ENCODE measurements at places on chromosomes 2 and 18.

DNA sequence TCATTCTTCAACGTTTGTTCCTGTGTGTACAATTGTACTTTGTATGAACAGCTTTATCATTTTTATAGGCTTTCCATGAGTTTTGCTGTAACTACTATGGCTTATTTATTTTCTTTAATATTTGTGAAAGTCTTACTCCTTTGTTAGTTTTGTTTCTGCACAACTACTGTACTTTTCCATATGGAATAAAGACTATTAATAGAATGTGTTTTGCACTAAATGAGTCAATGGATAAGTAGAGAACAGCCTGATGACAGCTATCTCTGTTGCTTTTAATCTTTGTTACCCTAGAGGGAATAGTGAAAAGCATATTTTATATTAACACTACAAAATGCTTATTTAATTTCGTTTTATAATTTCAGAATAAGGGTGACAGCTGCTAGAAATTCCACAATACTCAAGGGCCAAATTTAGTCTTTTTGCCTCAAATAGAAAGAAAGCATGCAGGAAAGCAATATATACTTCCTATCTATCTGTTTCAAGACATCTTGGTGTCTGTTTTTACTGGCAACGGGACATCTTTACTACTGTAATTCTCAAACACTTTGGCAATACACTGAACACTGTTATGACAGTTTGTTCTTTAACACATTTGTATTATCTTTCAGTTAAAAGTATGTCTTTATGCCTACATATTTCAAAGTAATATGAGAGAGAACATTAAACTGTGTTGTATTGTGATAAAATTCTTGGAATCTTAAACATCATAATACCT is 53.9 kb downstream of the WDSUB1 start:
- no peak for DNase-seq

DNA sequence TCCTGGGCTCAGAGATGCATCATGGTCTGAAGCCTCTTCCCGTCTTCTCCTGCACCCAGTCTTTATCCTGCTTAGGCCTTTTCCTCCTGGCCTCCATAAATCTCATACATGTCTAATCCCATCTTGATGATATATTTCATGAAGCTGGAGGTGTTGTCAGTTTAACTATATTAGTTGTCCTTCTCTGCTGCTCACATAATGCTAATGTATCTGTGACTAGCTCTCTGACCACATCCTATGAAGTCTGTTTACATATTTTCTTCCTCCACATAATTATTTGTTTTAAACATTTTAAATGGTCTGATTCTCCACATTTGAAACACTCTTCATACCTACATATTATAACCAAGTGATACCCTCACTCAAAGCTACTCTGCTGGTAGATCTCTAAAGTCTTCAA is 315.2 kb upstream of the RND3 start:
- DNase-seq = no peak

DNA sequence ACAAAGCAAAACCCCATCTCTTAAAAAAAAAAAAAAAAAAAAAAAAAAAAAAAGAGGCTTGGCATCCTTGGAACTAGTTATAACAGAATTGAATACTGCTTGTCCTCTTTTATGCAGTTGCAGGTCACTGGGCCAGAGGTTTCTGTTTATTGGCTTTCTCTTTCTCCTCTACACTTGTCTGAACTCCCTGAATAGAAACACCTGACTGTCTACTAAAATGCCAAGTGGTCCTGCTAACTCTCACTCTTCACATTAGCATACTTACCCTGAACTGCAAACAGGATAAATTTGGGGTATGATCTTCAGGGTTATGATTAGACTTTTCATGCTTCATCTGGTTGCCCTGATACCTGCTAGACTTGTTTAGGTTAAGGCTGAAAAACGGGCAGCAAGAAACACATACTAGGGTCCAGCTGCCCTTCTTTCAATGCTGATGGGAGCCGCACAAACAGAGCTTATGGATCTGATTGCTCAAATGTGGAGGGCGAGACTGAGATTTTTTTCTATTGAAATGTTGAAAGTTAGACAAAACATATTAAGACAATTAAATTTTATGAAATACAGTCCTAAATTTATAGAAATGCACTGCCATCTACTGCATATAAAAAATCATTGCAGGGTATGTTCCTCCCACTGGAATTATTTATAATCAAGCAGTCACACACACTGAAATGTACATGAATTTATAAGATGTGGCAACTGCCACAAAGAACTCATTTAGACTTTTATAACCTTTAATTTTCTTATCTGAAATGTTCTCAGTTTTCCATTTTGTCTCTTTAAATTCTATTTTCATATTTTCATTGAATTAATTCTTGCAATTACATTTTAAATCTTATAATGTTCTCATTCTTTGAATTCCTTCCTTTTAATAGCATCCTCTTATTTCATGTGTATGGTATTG is 40.8 kb downstream of the GTF3C3 start:
- no peak for DNase-seq

DNA sequence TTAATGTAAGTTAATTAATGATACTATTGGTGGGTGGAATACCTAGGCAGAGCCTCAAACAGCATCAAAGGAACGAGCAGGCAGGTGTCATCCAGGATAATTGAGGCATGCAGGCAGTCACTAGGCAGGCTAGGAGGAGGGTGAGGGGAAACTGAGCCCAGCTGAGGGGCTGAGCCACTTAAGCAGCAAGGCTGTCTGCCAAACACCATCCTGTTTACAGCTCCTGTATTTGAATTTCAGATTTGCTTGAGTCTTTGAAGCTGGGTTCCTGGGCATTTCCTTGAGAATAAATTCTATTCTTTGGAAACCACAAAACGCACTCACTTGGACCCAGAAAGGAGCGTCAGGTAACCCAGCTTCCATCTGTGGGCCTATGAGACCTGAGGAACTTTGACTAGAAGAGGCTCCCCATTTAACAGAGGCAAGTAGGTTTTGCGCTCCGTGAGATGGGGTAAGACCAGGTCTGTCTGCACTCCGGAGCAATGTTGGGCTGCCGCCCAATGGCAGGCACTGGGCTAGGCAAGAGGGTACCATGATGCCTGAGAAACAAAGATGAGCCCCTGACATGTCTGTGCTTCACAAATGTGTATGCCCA is 2.0 kb downstream of the EDAR start:
- DNase-seq = peak; percentile 43

GRCh38 chr18:30967701-30968100 is 74.8 kb downstream of the DSC3 start:
- DNase-seq = no peak

DNA sequence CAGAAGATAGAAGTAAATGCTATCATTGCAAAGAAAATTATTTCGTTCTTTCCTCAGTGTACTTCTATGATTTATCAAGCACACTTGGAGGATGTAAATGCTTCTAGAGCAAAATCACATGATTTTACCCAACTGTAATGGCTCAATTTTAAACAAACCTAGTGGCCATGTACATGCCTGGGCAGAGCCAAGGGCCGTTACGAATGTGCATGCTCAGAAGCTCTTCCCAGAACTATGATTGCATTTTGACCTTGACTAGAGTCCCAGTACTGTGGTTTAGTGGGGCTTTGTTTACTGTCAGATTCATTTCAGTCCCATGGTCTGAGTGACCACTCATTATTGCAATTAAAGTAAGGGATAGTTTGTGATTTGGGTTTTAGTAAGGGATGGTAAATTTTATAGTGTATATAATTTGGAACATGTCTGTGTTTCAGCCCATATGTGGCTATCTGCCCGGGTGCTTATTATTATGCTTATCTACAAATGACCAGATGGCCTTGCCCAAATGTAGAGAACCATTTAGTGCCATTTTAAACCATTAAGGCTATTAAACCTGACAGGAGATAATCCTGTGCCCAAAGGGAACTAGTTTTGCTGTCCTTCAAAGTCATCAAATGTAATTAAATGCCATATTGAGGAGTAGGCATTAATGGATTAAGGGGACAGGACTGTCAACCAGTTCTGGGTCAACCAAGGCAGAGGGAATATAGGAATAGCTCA is 239.1 kb downstream of the ICOS start:
- no peak for DNase-seq

GRCh38 chr18:8758466-8758865 is 53.1 kb downstream of the MTCL1 start:
- no peak for DNase-seq

DNA sequence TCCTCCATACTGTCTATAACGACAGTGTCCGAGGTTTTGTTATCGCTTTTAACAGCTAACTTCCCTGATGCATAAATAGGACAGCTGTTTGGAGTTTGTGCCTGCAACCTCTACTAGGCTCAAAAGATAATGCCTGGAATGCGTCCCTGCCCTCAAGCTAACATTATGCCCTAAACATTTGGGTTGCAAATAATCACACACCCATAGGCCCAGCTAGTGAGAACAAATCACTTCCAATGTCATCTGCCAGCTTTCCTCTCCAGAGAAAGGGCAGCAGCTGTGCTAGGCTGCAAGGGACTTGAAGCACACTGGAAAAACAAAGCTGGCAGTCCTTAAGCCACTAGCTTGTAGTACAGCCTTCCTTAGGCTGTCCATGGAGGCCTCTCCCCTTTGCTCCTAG is 201.8 kb upstream of the LYPD1 start:
- no peak for DNase-seq

Data from CD4-positive, alpha-beta T cell treated with Interferon alpha-2 for 1 hour (primary cell).